Hematopoietic multipotent progenitor cell treated with erythropoietin and hydrocortisone succinate and interleukin-3 and kit ligand, for 8 days (in vitro differentiated cells): ENCODE measurements at places on chromosomes 12 and 14.

DNA sequence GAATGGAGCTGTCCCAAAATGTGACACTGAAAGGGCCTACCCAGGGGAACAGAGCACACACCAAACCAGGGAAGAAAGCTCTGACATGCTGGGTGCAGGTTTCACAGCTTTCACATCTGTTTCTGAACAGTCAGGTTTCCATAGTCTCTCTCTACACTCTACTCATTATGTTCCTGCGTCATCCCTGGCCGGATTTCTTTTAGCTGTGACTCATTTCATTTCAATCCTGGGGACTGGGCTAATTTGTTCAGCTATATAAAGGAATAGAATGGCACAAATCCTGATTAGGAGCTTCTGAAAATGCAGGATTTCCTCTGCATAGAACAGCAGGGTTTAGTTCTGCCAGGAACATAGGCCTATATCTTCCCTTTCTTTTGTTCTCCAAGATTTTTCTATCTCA, 649.8 kb downstream of the RPS29 start:
- DNase-seq: no peak

DNA sequence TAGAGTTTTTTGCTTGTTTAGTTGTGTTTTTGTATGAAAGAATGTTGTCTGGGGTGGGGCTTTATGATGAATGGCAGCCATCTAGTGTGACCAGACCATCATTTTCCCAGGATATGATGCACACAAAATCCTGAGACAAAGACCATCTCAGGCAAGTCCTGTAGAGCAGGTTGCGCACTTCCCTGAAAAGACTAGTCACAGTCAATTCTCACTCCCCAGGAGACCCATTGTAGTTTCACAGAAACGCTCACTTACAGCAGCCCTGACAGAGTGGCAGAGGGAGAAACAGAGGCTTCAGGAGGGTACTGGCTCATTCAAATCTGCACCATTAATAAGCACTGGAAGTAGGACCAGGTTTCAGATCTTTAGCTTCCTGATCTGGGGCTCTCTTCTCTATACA, 183.2 kb downstream of the TMEM117 start:
- no peak for DNase-seq

DNA sequence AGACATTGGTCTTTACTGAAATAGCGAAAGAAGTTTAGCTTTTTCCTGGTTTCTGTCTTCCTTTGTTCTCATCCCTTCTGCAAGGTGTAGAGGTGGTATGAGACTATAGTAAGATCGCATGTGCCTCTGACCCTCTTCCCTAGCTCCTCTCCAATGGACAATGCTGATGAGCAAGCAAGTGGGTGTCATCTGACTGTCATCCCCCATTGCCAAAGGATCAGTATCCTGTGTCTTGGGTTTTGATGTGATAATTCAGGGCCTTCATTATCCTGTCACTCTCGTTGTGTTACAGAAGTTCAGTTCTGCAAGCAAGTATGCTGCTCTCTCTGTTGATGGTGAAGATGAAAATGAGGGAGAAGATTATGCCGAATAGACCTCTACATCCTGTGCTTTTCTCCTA, 10.0 kb upstream of the TNS2 start:
- no peak for DNase-seq

GRCh38 chr14:69876848-69877306, 2.3 kb upstream of the SMOC1 start:
- no peak for DNase-seq

- DNase-seq: peak; percentile 94
Measured at GRCh38 chr14:67619446-67620216, at the start of gene ARG2. TSS of gene ARG2 (plus strand) at chr14:67619920. CDS start at chr14:67619978, 58 bp downstream.

DNA sequence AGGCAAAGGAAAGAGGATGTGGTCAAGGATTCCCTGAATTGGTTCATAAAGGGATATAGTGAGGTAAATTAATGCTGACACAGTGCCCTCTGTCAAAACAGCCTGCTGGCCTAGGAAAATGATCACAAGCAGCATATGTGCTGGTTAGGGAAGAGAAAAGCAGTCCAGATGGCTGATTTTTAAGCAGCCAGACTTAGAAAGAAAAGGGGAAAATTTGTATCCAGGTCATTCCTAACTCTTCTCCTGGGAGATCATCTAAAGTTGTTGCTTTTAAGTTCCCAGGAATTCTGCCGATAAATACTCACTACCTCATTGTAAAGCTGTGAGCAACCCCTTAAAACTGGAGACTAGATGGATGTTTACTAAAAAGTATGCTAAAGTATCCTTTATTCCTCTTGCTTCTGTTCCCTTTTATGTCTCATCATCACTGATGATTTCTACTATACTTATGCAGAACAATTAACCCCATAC, 46.4 kb upstream of the CNOT2 start:
- no peak for DNase-seq

DNA sequence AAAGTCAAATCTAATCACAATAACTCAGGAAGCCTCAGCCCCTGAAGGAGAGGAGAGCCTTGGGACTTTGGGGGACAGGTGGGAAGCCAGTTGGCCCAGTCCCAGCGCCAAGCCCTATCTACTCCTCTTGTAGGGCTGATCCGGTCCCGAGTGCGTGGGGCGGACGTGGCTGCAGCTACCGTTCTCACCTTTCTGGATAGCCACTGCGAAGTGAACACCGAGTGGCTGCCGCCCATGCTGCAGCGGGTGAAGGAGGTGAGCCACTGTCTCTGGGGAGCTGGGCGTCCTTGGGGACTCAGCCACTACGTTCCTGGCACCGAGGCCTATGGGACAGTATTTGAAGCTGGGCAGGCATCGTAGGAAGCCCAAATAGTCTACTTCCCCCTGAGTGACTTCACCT, 68.4 kb downstream of the GALNT16 start:
- DNase-seq: no peak

- no peak for DNase-seq
Measured at GRCh38 chr12:34210689-34211530, 188.6 kb downstream of the ALG10 start.

GRCh38 chr12:38053655-38054464, 262.7 kb upstream of the ALG10B start:
- no peak for DNase-seq

GRCh38 chr12:107169200-107169599, 75.9 kb upstream of the CRY1 start:
- no peak for DNase-seq

DNA sequence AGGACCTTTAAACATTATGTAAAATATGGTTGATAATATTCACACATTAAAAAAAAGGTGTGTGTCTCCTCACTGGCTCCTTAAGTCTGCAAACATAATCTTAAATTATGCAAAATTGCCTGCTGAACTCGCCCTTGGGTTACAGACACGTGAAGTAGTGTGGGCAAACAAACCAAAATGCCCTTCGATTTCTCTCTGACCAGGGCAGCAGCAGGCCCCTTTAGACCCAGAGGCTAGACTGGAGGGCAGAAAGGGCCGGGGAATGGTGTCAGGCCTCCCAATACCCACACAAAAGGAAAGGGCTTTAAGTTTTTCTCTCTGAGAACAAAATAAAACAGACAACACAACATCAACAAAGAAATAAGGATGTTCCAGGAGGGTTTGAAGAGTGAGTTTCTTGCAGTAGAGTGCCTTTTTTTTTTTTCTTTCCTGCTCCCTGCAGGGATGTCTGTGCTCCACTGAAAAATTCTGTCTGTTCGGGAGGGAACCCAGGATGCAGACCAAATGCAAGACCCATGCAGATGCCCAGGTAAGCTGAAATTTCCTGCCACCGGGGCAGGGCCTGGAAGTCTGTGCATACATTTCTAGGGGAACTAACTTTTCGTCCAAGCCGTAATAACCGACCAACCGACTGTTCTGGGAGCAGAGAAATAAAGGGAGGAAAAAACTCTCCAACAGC, 1.7 kb downstream of the TBX3 start:
- no peak for DNase-seq

DNA sequence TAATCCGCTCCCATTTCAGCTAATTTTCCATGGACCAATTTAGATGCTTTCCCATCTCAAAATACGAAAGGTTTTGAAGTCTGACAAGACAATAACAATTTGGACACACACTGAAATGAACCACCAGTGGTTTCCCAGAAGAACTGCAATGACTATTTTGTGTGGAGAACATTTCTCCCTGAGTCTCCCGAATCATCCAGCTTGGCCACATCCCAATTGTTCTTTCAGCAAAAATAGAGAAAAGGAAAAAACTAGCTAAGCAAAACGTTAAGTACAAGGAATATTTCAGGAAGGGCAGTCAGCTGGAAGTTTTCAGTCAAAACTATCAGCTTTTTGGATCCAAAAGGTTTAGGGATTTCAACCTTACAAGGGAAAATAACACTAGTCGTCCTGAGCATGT, 390.6 kb downstream of the KCNH5 start:
- no peak for DNase-seq

- DNase-seq: no peak
Measured at GRCh38 chr12:16573398-16574077, 32.4 kb downstream of the LMO3 start.

- no peak for DNase-seq
Measured at GRCh38 chr14:104081261-104081835, 4.2 kb upstream of the ASPG start.

DNA sequence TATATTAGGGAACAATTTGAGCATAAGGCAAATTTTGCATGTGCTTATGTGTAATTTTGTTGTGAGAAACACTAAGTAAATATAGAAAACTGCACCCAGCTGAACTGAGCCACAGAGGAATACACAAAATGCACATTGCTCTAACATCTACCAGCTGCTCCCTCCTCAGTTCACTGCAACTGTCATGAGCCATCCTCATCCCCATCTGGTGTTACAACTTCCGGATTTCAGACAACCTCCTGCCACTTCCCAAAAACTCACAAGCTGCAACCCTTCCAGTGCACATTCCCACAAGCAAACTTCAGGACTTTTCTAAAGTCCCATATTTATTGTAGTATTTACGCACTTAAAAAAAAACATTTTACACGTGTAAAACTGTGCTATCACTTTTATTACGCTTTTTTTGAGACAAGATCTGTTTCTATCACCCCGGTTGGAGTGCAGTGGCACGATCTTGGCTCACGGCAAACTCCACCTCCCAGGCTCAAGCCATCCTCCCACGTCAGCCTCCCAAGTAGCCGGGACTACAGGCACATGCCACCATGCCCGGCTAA, 169.1 kb upstream of the TBX3 start:
- DNase-seq: no peak

- no peak for DNase-seq
Measured at GRCh38 chr12:56387152-56387736, 24.6 kb upstream of the APOF start.

DNA sequence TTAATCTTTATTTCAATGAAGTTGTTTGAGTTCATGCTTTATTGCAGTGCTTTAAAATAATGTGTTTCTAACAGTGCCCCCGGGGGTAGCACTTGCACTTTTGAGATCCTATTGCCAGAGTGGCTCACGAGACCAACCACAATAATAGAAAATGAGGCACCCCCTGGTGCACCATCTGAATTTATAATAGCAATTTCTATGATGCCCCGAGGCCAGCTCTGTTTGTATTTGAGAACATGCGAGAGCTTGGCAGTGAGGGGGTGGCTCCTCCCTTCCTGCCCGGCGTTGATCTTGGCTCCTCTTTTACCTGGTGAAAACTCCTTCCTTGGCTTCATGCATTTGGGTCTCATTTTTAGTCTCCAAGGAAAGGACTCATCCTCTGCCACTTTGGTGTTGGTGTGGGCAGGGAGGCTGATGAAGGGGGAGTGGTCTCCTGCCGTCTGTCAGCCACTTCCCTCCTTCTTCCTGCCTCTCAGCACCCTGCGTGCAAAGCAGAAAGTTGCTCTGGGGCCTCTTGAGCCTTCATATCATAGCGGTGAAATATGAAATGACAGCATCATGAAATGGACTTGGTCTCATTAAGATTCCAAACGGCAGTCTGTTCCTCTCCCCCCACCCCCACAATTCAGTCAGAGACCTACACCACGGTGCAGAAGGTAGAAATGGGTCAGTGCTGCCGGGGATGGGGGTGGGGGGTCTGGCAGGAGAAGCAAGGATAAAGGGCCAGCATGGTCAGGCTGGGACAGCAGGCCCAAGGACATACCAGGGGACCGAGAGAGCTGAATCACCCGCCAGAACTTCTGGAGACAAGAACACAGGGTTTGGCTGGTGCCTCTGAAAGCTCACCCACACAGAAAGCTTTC, 17.7 kb upstream of the NRXN3 start:
- DNase-seq: no peak

- DNase-seq: no peak
Measured at GRCh38 chr14:104116756-104117340, 21.5 kb upstream of the KIF26A start.

DNA sequence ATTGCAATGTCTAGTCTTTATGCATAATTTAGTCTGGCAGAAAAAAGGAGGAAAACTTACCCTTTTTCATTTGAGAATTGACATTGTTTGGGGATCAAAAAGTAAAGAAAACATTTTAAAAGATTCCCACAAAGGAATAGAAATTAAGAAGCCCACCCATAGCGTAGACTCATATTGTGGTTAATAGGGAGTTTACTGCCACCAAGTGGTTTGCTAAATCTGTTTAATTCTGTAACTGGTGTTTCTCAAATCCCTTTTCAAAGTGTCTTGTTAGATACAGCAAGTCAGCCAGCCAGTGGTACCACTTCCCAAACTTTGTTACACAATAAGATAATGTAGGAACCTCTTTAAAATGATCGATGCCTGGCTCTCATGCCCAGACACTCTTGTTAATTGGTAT, 180.3 kb downstream of the IPO8 start:
- no peak for DNase-seq

DNA sequence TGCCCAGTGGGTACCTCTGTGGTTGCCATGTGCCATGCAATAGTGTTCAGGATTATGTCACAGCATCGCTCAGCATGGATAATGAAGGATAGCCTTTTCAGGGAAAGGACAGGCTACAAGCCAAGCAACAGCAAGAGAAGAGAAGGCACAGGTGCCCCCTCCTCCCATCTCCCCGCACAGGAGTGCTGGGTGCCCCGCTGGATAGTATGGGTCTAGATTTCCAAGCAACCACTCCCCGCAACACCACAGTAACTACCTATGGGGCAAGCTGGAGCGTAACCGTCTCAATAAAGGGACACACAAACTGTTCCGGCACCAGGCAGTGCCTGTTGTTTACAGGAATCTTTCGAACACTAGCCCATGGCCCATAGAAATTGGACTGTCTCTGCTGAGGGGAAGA, 222.2 kb downstream of the ITPR2 start:
- no peak for DNase-seq

DNA sequence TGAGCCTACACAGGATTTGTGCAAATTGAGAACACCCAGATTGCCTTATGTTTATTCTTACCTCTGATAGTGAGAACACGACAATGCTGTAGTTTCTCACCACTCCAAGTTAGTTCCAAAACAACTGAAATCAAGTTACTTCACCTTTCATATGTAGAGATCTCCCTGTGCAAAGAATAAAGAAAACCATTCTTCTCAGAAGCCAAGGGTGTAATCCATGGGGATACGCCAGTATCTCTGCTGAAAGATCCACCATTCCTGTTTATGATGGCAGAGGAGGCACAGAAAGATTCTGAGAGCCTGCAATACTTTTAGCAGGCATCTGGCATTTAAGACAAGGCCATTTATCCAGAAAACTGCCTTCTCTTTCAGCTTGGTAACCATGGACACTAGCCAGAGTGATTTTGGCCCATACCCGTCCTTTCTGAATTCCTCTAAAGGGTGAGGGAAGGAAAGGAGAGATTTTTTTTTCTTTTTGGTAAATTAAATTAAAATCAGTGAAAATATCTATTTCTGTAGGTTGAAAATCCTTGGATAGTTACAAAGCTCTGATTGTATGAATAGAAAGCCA, 355.4 kb upstream of the FAR2 start:
- no peak for DNase-seq

GRCh38 chr12:94982456-94982855, 21.0 kb downstream of the NDUFA12 start:
- no peak for DNase-seq
